ENCODE measurements at places on chromosomes 13 and 19.

GRCh38 chr19:49676136-49676783, 811 bp upstream of the PRMT1 start:
- DNase-seq: peak; percentile 86

DNA sequence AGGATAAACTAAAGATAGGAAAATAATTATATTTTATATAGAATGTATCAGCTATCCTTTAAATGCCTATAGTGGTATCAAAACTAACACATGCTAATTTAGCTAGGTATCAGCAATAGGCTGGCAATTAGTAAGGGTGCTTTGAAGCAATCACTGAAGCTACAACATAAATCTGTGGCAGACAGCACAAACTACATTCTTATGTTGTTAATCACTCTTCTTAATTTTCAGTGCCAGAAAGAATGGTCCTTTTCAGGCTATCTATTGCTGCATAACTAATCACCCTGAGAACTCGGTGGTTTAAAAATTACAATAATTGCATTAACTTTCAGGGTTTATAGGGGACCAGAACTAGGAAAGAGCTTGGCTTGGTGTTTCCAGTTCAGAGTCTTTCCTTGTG, 963.1 kb downstream of the EFNB2 start:
- peak; percentile 55 for DNase-seq

- no peak for DNase-seq
These were observed 459.3 kb upstream of the SLC10A2 start for GRCh38 chr13:103525530-103525929.

GRCh38 chr19:49104229-49104864, 9.8 kb upstream of the LIN7B start:
- DNase-seq: no peak

DNA sequence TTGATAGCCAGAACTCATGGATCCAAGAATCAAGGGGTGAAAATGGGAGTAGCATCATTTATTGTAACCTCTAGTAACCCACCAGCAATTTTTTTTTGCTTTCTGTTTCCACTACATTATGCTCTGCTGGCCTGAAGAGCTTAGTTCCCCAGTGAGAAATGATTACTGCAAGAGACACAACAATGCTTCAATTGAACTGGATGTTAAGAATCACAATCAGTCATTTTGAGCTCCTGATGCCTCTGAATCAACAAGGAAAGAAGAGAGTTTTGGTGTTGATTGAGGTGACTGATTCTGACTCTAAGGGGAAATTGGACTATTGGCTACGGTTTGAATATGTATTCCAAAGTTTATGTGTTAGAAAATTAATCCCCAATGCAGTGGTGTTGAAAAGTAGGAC, 1084.4 kb downstream of the SLITRK1 start:
- DNase-seq: no peak

GRCh38 chr13:66099825-66100224, 1130.3 kb downstream of the PCDH9 start:
- no peak for DNase-seq

GRCh38 chr19:49911381-49912145, 14.9 kb upstream of the IL4I1 start:
- DNase-seq: no peak

GRCh38 chr19:22607653-22608430, 26.3 kb upstream of the ZNF492 start:
- no peak for DNase-seq

DNA sequence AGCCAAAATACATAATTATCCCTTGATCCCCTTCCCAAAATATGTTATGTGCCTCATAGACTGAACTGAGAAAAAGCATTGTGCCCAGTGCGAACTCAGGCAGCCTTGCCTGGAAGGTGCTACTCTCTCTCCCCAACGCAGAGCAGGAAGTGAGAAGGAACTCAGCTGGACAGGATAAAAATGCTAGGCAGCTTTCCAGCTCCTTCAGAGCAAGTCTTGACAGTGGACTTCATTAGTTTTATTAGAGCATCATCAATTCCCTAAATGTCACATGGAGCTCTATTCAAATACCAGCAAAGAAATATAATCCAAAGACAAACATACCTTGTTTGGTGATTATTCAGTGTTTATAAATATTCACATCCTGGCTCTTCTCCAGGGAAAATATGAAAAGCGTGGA, 202.4 kb downstream of the RFC3 start:
- no peak for DNase-seq

- DNase-seq: peak; percentile 82
These were observed 502.3 kb downstream of the KCTD12 start for GRCh38 chr13:76383676-76384461.

DNA sequence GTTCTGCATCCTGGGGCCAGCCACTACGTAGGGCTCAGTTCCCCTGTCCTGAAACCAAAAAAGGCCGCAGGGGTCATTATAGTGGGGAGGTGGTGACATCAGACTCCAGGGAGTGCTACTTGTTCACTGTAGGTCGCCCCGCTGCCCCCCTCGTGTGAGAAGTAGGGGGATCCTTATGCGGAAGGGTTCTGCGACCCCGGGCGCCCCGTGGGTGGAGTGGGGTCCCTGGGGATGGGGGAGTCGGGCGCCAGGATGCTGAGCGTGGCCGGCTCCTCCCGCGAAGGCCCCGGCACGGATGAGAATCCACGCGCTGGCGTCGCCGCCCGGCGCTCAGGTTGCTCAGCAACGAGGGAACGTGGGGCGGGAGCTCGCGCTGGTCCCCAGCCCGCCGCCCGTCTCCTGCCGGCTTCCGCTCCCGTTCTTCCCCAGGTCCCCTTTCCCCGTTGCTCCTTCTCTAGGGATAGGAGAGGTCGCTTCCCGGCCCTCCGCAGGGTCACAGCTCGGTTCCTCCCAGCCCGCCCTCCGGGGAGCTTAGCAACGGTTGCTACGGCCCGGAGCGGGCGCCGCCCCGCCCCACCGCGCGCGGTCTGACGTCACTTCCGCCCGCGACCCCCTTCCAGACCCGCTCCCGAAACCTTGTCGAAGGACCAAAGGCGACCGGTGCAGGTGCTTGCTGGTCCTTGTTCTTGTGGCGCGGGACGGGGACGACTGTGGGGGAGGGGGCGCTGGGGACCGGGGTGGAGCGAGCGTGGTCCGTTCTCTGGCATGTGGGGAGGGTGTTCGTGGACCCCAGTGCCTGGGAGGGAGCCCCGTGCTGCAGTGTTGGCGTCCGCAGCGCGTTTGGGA, at the start of gene NAT14:
Gene NAT14, plus strand, starts transcription at position 596 of the 846 bp plus-strand sequence. CDS start 521 bp downstream, outside the sequence.
- DNase-seq: peak; percentile 71

DNA sequence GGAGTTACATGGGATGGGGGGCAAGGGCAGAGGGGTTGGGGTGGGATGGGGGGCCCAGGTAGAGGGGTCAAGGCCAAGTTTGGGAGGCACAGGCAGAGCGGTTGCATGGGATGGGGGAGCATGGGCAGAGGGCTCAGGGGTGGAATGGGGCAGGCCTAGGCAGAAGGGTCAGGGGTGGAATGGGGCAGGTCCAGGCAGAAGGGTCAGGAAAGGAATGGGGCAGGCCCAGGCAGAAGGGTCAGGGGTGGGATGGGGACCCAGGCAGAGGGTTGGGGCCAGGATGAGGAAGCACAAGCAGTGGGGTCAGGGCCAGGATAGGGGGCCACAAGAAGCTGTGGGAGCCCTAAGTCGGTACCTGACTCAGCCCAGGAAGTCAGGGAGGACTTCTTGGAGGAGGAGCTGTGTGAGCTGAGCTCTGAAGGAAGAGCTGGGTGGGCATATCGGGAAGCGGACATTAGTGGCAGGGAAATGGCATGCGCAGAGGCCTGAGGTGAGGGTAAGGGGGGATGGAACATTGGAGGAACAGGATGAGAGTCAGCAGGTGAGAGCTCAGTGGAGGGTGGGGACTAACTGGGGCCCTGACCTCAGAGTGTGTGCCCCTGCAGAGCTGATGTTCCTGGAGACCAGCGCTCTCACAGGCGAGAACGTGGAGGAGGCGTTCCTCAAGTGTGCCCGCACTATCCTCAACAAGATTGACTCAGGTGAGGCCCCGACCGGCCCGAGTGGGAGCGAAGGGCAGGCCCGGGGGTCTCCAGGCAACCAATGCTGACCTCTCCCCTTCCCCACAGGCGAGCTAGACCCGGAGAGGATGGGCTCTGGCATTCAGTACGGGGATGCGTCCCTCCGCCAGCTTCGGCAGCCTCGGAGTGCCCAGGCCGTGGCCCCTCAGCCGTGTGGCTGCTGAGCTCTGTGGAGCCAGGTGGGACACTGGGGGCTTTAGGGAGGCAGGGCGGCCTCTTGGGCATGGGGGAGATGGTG, 8.3 kb downstream of the RAB4B start:
- no peak for DNase-seq

DNA sequence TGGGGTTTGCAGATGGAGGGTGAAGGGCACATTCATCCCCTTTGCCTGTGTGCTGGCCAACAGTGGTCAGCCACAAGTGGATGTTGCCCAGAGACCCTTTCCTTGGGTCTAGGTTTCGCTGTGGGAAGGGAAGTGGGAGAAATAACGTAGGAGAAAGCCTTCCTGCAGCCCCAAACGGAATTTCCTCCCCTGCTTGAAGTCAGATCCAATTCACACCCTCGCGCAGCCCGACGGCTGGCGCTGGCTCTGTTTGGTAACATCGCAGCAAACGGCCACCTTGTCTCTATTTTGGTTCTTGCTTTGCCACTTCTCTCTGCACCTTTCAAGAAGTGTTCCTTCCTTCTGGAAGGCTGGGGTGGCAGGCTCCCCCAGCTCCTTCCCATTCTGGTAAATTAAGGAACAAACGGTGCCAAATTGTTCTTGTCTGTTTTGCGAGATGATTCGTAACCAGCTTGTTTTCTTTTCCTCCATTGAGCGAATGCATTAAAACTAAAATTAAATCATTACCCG, 45.4 kb downstream of the CHST8 start:
- no peak for DNase-seq

DNA sequence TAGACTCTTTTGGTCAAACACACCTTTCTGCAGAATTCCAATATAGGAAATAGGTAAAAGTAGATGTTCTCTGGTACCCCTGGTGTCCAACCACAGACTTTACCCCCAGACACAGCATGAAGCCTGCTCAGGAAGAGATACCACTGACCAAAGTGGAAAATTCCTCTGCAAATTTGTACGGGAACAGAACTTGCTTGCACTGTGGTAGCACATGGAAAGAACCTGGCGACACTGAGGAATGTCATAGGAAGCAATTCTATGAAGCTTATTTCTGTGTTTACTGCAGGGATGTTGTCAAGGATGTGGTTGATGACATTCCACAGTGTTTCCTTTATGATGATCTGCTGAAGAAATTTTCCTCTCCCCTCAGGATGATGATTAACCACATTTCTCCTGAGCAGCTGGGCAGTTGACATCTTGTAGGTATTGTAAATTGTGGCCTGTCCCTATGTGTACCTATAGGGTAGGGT, 48.9 kb upstream of the TNFSF11 start:
- DNase-seq: peak; percentile 90

- peak; percentile 97 for DNase-seq
These were observed 13.6 kb downstream of the IER2 start for GRCh38 chr19:13163609-13164342.

GRCh38 chr19:31054430-31054829, 294.8 kb downstream of the TSHZ3 start:
- DNase-seq: peak; percentile 33

DNA sequence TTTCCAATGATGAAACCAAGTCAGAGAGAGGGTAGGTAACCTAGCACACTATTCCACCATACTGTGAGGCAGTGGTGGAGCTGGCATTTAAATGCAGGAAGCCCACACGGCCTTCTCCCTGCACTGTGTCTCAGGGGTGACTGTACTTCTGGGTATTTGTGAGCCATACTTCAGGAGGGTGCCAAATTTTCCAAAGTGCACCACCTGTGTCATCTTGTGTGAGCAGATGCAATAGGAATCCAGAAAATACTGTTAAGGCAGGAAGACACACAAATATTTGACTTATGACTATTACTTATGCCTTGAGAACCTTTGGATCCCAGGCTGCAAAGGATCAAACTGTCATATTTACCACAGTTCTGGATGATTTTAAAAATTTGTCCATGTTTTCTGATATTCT, 17.3 kb downstream of the ZNF229 start:
- DNase-seq: peak; percentile 23

GRCh38 chr19:17542042-17542441, 13.4 kb upstream of the COLGALT1 start:
- DNase-seq: no peak

DNA sequence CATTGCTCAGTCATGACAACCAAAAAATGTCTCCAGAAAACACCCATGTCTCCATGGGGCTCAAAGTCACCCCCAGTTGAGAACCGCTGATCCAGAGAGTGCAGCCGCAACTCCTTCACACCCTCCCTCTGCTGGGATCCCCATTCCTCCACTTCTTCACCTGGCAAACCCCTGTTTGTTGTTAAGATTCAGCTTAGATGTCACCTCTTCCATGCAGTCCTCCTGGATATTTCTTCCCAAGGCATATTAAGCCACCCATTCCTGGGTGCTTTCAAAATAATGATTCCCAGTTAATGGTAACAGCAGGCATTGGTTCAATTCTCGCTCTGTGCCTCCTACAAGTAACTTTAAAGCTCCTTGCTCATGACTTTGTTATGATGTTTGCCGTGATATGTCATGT, 4.0 kb downstream of the OR10H1 start:
- no peak for DNase-seq

DNA sequence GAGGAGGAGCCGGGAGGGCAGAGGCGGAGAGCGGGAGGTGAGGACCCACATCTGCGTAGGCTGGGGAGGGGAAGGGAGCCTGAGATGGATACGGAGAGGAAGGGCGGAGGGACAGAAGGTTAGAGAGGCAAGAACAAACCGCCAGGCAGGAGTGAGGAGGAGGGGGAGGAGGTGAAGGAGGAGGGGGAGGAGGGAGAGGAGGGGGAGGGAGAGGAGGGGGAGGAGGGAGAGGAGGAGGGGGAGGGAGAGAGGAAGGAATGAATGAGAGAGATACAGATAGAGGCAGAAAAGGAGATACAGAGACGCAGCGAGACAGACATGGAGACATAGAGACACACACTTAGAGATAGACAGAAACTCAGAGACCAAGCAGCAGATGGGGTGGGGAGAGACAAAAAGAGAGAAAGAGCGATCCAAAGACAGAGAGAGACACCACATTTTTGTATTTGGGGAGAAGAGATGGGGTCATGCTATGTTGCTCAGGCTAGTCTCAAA, 782 bp upstream of the CA11 start:
- no peak for DNase-seq

DNA sequence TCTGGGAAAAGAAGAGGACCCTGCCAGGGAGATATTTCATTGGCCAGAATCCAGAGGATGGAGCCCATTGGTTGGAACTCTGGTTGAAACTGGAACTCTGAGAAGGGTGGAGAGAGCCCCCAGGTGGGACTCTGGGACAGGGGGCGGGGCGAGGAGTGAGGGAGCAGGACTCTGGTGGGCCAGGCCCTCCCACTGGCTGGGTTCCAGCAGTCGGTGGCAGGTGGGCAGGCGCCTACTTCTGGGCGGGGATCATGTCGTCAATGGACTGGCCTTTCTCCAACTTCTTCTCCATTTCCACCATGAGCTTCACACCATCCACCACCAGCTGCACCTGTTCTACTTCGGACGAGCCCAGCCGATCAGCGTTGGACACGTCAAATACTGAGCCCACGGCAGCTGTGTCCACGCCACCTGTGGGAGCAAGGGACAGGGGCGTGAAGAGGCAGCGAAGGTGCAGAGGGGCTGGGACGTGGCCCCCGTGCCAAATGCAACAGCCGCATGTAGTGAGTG, 16.1 kb downstream of the CKM start:
- DNase-seq: no peak

- no peak for DNase-seq
These were observed 71.5 kb downstream of the RUBCNL start for GRCh38 chr13:46315491-46316075.

- no peak for DNase-seq
These were observed 368.7 kb downstream of the LIG4 start for GRCh38 chr13:107846642-107847041.
